T-cell (primary cell): ENCODE measurements at places on chromosomes 6 and 20.

GRCh38 chr20:16609066-16609465 lies 35.8 kb upstream of the KIF16B start:
- no peak for DNase-seq

DNA sequence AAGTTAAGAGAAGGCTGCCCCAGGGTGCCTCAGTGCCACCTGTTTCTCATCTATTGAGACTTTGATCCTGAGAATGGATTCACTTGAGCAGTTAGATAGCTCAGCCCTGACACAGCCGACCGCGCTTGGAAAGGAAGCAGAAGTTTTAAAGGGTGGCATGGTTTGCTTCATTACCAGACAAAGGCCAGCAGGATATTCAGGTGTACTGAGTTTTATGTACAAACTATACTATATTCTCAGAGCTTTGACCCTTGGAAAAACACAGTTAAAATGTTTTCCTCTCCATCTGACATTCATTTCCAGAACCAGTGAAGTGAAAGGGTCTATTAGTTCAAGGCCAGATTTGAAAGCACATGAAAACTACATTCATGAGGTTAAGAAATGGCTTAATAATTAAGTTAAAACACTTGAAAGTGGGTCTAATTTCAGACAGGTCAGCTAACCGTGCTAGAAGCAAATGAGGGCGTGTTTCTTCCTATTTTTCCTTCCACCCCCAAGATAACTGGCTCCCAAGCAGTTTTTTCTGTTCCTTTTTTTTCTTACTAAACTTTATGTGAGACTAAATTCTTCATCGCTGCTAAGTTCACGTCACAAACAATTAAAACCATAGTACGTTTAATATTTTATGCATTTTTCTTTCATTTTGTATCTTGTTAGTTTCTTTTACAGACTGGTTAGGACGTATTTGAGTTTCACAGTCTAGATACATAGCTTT lies 385.3 kb upstream of the SOX4 start:
- no peak for DNase-seq

DNA sequence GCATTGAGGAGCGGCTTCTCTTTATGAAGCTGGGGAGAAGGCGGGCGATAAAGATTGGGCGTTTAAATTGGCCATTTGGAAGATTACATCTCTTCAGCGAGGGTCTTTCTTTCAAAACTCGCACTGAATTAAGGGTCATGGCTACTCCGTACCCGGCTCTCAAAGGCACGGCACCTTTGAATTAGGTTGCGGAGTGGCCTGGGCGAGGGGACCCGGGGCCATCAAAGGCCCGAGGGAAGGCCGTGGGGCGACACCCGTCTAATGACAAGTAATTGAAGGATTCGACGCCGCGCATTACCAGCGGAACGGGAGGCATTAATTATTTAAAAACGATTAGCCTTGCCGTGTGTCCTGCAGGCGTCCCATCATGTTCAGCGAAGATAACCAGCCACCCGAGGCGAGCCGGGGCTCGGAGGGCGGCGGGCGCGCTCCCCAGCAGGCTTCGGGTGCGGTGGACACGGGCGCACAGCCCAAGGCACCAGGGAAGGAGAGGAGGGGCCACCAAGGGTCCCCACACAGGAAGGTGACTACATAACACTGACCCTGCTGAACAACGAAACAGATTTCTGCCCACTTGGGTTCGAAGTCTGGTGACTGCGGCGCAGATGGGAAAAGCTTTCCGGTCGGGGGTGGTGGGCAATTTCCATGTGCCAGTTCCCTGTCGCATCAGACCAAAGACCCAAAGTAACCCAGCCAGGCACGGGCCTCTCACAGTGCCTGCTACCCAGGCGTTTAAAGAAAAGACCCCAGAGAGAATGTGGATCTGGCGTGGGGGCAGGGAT lies 7.4 kb downstream of the FOXA2 start:
- DNase-seq, result no peak

DNA sequence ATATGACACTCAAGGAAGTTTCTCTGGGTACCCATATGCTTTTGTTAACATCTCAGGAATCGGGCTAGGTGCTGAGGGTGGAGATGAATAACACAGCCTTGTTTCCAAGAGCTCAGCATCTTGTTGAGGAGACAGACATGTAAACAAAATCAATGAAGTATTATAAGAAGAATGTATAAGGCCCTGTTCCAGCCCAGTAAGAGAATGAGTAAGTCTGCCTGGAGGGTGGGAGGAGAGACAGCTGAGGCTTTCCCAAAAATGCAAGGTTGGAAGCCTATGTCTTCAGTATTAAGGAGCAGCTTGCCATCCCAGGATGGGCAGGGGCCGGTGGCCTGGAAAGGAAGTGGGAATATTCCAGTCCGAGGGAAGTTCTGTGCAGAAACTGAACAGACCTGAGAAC lies 615.3 kb upstream of the BTBD3 start:
- DNase-seq, result no peak

GRCh38 chr20:37390503-37390890 lies 44.6 kb downstream of the SRC start:
- DNase-seq, result no peak

DNA sequence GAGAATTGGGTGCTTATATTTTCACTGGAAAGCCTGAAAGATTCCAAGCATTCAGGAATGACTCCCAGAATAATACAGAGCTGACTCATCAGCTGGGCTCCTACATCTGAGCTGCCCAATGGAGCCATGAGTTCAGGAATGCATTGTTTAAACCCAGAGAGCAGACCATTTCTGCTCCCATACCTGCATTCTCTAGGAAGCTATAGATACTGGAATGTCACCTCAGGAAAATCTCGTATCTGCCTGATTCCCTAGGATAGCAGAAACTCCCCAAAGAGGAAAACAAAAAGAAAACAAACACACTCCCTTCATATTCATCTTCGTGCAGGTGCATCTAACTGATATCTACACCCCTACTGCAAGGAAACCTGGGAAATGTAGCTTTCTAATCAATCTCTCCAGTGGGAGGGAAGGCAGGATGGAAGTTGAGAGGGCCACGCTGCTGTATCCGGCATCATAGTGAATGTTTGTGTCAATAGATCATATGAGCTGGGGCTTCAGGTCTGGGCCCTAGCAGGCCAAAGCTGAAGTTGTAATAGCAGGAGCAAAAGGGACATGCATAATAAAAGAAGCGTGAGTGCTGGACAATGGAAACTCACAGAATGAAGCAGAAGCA lies 8.2 kb upstream of the SLC2A12 start:
- DNase-seq, result no peak

- no peak for DNase-seq
Observed at GRCh38 chr6:38370653-38371601, 268.8 kb downstream of the BTBD9 start.

- no peak for DNase-seq
Observed at GRCh38 chr6:89050155-89050554, 30.4 kb upstream of the PNRC1 start.

GRCh38 chr20:35511814-35512420 lies 17.5 kb downstream of the C20orf173 start:
- DNase-seq, result no peak

GRCh38 chr20:47136782-47137181 lies 219.7 kb downstream of the ZMYND8 start:
- no peak for DNase-seq

DNA sequence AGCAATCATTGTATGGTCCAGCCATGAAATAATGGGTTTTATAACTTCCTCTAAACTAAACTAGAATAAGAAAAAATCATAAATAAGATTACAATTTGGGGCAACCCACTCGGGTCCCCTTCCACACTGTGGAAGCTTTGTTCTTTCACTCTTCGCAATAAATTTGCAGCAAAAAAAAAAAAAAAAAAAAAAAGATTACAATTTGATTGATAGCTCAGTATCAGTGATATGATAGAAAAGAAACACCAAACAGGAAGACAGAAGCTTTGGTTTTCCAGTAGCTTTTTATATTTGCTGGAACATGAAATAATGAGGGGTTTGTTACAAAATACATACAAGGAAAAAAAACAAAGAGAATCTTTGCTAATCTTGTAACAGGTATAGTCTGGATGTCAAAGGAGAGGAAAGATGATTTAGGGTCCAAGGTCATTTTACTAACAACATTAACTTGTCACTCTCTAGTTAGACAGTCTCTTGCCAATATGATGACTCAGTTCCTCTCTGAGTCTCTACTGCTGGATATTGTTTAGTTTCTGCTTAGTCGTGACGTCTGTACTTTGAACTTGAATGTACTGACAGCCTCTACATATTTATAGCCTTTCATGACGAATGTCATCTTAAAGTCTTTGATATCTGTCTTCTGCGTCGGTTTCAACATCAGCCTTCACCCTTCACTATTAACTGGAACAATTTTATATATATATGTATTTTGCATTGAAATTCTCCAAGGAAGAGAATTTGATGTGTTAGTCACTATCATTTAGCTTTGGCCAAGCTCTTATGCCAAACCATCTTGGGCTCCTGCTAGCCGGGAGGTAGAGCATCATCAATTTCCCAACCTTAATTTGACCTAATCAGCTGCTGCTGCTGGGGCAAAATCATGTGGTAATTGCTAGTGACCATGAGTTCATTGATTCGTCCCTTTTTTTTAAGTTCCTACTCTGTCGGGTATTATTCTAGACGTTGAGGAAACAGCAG lies 213.1 kb upstream of the STXBP5 start:
- no peak for DNase-seq

- no peak for DNase-seq
Observed at GRCh38 chr6:109295109-109295773, 87.0 kb downstream of the CD164 start.

- no peak for DNase-seq
Observed at GRCh38 chr20:42795111-42795695, 394.5 kb downstream of the PTPRT start.

DNA sequence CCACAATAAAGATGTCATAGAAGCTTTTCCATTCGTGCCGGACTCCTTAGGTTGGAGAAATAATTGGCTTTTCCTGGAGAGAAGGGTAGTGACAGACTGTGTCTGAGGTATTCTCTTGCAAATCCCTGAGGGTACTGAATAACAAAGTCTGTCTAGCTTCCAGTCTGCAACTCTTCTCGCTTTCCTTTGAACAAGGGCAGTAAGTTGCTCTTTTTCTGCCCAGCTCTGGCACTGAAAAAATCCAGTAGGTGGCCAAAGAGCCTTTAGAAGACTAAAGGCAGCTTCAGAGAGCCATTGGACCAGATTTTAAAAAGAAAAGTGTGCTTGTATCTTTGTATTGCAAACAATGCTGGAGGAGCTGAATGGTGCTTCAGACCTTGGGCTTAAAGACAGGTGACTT lies 20.7 kb upstream of the RREB1 start:
- no peak for DNase-seq

- DNase-seq, result no peak
Observed at GRCh38 chr6:163913045-163913444, 498.5 kb downstream of the QKI start.

DNA sequence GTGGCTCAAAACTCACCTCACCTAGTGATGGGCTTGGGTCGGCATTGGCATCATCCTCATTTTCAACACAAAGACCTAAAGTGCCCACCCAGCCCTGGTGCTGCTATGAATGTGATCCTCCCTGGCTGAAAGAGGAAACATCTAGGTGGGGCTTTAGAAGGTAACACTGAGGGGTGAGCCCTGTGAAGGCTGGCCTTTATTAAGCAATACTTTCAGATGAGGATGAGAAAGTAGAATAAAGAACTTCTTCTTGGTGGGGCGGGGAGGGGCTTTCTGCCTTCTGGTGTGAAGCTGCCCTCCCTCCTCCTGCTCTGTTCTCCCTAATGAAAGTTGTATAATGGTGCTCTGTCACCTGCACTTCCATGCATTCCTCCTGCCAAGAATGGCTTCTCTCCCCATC lies 133.0 kb upstream of the TRAF3IP2 start:
- DNase-seq, result no peak

DNA sequence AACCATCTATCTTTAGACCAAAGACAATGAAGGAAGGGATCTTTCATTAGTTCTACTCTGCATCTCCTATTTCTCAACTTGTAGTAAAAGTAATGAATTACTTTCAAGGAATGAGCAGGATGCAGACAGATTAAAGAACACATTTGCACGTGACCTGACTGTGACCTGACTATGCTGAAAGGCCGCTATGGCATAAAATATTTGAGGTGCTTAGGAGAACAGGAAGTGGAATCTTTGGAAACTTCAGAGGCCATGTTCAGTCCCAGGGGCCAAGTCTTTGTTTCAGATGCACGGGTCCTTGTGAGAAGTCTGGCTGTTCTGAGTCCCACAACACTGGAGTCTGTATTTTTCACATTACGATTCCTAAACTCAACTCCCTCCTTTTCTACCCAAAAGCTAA lies 41.0 kb downstream of the NINL start:
- DNase-seq, result no peak

DNA sequence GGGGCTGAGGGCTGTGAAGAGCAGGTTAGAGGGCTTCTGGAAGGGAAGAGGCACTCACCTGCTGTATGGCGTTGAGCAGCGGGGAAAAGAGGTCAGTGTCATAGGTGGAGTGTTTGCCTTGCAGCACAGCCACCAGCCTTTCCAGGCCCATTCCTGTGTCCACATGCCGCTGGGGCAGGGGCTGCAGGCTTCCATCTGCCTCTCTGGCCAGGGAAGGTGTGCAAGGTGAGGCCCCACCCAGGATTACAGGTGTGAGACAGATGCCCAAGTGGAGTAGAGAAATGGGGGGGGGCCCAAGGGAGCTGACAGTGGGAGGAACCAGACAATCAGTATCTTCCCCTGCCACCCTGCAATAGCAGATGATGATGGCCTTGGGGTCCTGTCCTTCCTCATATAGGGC lies 2.9 kb downstream of the AARS2 start:
- no peak for DNase-seq

DNA sequence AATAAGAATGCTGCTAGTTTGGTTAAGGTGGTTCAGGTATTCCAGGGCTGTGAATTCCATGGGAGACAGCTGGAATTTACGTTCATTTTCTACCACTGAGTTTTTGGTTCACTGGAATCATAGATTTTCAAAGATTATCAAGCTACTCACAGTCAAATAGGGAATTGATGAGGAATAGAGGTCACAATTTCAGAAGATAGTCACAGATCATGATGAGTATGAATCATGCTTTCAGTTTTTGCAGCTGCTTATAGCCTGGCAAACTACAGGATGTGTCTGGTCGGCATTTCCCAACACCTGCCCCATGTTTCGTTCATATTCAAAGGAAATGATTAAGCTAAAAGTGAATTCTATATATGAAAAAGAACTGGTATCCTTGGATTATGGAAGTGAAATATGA lies 58.7 kb downstream of the BCKDHB start:
- DNase-seq, result no peak

- no peak for DNase-seq
Observed at GRCh38 chr20:34715384-34715783, 11.2 kb downstream of the TP53INP2 start.

DNA sequence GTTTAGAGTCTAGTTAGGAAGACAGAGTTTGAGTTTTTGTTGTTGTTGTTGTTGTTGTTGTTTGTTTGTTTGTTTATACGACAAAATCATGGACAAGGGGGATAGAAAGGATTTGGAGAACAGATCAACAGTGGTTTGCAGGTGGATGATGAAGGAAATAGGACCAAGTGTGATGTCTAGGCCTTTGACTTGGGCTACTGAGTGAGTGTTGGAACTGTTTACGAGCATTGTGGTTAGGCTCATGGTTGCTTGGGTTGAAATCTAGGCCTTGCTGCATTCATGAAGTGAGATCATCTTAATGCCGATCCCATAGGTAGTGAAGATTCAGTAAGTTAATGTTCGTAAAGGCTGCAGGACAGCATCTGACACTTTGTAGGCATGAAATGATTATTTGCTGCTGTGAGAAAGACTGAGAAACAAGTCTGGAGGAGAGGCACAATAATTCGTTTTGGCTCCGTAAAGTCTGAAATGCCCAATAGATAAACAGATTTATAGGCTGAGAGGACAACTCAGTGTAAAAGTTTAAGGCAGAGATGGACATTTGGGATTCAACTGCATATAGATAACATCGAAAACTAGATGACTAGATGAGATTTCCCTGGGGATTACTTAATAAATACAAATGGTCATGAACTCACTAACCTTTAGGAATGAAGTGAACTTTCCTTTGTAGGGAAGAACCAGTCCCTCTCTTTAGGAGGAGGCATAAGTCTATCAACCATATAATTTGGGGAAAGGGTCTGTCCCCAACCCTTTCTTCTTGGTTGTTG lies 70.0 kb downstream of the HDDC2 start:
- no peak for DNase-seq
